ENCODE measurements at places on chromosomes 16 and 17.
A peak's percentile ranks its signal among the peaks of the same experiment; 100 is the strongest.

- peak; percentile 19 for DNase-seq
These were observed 188.6 kb upstream of the PSMD7 start for GRCh38 chr16:74107795-74108610.

- no peak for DNase-seq
These were observed 855 bp downstream of the HSF4 start for GRCh38 chr16:67165121-67166078.

- no peak for DNase-seq
These were observed 15.7 kb downstream of the NDUFAB1 start for GRCh38 chr16:23580391-23580790.

GRCh38 chr16:84268291-84269040 lies 26.2 kb upstream of the WFDC1 start:
- no peak for DNase-seq

DNA sequence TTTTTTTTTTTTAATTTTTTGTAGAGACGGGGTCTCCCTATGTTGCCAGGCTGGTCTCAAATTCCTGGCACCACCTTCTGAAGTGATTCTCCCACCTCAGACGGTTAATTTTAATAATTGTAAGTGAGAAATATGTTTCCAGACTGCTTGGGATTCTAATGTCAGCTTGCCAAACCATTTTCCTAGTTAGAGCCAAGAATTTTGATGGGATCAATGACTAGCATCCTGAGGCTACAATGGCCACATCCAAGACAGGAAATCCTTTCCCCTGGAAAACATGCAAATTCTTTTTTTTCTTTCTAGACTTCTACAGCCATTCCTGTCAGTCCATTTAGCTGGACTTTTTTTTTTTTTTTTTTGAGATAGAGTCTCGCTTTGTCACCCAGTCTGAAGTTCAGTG lies 32.6 kb downstream of the IGF2BP1 start:
- DNase-seq: no peak

GRCh38 chr17:51166987-51167931 lies 1.0 kb downstream of the NME2 start:
- peak; percentile 80 for DNase-seq

- DNase-seq: peak; percentile 73
These were observed 11.8 kb downstream of the GRB2 start for GRCh38 chr17:75393523-75394331.

GRCh38 chr16:31277659-31278260 lies 18.0 kb downstream of the ITGAM start:
- no peak for DNase-seq

DNA sequence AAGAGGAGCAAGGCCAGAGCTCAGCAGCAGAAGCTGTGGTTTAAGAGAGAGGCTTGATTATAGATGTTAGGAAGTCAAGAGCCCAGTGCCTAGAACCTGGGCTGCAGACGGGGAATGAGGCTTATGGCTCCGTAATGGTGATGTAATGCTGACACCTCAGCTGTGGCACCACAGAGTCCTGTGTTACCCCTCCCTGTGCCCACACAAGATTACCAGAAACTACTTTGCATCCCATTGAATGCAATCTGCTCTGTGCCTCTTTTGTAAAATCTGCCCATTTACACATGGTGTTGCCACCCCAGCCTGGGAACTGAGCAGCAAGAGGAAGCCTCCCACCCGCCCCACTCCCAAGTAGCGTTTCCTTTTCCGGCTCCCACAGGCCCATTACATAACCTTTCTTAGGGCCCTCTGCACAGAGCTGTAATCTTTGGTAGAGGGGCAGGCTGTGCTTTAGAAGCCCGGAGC lies 57.0 kb downstream of the PITPNC1 start:
- DNase-seq: peak; percentile 33

DNA sequence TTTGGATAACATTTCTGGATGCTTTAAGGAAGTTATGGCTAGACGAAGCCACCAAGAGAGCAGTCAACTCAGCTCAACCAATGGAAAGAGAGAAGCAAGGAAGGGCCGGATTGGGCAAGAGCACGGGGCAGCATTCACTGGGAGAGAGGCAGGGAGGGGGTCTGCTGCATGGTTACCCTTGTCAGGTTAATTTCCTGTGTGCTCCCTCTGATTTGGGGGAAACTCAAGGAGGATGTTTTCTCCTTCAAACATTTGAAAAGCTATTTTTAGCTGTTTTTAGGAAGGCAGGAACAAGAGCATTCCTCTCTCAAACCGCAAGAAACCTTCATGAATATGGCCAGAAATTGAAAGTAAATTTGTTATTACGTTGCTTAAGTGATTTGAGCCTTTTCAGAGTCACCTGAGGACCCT lies 118.5 kb upstream of the ZFHX3 start:
- no peak for DNase-seq

DNA sequence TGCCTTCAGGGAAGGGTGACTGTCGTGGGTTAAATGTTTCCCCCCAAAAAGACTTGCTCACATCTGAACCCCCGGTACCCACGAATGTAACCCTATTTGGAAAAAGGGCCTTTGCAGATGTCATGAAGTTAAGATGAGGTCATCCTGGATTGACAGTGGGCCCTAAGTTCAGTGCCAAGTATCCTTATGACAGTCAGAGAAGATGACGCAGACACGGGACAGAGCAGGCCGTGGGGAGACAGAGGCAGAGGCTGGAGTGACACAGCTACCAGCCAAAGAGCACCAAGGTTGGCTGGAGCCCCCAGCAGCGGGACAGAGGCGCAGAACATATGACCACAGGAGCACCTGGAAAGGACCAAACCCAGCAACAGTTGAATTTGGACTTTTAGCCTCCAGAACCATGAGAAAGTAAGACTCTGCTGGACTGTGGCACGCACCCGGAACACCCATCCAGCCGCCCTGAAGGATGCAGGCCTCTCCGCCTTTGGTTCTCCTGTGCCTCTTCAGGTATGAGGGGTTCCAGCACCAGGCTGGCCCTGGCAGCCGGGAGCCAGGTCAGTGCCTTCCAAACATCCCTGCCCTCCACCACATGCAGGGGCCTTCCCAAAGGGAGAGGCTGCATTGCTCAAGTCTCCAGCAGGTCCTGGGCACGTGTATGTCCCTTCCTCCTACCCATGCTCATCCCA lies 104.0 kb downstream of the FOXL1 start:
- DNase-seq: no peak

DNA sequence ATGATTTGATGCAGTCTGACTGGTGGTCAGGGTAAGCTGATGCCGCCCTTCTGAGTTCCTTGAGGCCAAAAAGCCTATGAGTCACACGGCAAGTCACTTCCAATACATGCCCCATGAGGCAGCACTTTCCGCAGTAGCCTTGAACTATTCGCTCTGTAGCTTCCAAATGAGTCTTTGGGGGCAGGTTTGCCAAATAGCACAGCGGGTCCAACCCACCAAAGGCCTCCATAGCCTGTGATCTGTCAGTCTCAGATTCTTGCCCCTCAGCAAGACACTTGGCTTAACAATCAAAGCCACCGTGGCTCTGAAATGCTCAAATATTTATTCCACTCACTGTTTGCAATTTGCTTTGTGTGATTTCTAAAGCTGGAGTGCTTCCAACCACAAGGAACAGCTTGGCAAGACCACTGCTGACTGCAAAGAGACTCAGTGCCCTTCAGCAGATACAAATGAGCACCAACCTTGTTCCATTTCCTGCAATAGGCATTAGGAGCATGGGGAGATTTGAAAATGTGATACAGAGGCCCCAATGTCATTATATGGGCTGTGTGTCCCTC lies 45.4 kb downstream of the CLEC19A start:
- no peak for DNase-seq

GRCh38 chr17:81735264-81736102 lies 23.4 kb downstream of the SLC25A10 start:
- DNase-seq: no peak

DNA sequence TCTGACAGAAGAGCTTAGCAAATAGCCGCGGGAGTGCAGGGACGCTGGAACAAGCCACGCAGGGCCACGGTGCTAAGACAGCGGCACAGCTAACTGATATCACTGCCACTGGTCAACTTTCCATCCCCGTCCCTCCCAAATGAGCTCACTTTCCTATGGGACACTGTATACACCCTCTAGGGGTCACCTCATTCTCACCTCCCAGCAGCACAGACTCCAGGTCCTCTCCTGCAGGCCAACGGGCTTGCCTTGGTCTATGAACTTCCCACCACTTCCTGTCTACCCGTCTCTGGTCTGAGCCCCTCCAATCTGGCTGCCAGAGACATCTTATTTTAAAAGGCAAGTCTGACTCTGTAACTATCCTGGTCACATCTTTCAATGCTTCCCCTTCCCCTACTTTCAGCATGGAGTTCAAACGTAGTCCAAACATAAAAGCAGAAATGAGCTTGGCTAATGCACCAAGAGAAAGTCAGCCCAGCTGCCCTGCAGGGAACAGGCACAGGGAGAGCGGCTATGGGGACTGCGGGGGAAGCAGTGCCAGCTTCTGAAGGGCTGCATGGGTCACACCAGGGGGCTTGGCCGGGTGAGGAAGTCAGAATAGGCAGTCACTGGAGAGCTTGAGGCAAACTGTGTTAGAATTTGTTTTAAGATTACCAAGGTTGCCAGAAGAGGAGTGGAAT lies 26.3 kb upstream of the SLC38A8 start:
- no peak for DNase-seq

DNA sequence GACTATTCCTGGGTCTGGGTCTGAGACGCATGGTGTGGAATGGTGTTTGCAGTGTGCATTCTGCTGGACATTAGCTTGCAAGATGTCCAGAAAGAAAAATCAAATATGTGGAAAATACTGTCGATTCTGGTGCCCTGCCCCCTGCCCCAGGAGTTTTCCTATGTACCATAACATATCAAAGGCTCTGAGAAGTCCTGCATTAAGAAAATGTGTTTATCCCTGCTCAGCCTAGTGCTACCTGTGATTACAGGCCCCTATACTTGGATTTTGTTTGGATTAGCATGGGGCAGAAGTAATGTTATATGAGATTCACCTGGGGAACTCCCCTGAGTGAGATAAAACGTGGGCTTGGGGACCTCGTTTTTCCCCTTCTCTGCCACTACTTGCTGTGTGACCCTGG lies 325.0 kb downstream of the CBLN1 start:
- DNase-seq: no peak

- no peak for DNase-seq
These were observed 96.9 kb upstream of the CHMP6 start for GRCh38 chr17:80894726-80895125.

- DNase-seq: no peak
These were observed 16.6 kb downstream of the RBFOX3 start for GRCh38 chr17:79594271-79594670.

DNA sequence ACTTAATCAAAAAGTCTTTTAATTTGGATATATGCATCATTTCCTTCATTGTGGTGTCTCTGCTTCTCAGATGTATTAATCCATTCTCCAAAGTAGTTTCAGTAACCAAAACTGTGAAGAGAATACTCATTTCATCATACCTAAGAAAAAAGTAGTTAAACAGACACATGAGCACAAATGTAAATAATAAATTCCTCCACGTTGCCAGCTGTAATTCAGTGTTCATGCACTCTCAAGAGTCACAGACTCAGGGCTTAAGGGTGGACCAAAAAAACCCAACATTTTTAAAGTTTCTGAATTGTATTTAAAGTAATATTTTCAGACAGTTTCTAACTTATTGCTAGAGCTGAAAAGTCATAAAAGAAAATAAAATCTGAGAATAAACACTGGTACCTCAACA lies 19.0 kb downstream of the POLG2 start:
- no peak for DNase-seq

DNA sequence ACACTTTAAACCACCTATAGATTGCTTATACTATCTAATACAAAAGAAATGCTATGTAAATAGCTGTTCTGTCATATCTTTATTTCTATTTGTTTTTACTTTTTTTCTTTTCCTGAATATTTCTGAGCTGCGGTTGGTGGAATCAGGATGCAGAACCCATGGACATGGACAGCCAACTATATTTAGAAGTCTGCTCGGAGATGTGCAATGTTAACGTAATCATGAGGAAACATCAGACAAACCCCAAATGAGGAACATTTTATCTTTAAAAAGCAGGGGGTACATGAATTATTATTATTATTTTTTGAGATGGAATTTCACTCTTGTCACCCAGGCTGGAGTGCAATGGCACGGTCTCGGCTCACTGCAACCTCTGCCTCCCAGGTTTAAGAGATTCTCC lies 31.4 kb upstream of the GHDC start:
- no peak for DNase-seq

- DNase-seq: no peak
These were observed 14.5 kb upstream of the APRT start for GRCh38 chr16:88826070-88826840.

- no peak for DNase-seq
These were observed 81.9 kb upstream of the TBX2 start for GRCh38 chr17:61317779-61318178.

- peak; percentile 14 for DNase-seq
These were observed 541 bp upstream of the RBBP6 start for GRCh38 chr16:24538756-24539294.

- no peak for DNase-seq
These were observed 27.9 kb upstream of the CPHXL start for GRCh38 chr16:75754141-75754540.

- DNase-seq: no peak
These were observed 46.8 kb upstream of the DNAH9 start for GRCh38 chr17:11551442-11551841.

DNA sequence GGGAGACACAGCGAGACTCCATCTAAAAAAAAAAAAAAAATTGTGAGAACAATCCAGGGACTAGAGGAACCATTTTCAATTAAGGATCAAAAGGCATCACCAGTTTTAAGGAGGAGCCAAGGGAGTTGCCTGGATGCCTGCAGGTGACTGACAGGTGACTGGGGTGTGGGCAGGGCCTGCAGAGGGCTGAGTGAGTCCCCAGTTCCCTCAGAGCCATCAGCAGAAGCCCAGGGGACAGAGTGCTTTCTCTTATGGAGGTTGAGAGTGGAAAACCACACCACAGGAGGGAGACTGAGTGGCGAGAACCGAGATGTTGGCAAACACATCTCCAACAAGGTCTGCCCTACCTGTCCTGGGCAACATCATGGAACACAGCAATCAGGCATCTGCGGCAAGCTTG lies 27.1 kb upstream of the CREBBP start:
- DNase-seq: no peak

All from activated naive CD4-positive, alpha-beta T cell treated with anti-CD3 and anti-CD28 coated beads, Interleukin-2, amount 50 U/mL, for 16 hours (primary cell).